ENCODE measurements at places on chromosomes 4 and X.

DNA sequence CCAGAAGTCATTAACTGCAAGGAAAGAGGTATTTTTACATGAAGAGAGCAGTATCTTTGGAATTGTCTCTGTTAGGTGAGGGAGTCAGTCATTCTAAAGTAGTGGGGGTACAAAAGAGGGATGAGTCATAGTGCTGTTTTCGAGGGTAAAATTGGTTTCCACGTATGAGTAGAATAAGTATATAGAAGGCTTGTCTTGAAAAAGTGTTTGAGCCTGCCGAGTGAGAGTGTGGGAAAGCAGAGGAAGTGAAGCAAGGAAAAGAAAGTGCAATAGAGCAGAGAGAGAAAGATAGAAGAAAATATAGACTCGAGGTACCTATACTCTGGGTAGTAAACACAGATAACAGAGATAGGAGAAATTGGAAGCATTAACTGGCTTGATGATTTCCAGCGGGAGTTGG is 696.4 kb downstream of the DMD start:
- DNase-seq, result no peak

- no peak for DNase-seq
These were observed 500.0 kb downstream of the SPRY1 start for GRCh38 chr4:123896446-123897071.

GRCh38 chrX:13750812-13751211 is 16.3 kb downstream of the OFD1 start:
- no peak for DNase-seq

DNA sequence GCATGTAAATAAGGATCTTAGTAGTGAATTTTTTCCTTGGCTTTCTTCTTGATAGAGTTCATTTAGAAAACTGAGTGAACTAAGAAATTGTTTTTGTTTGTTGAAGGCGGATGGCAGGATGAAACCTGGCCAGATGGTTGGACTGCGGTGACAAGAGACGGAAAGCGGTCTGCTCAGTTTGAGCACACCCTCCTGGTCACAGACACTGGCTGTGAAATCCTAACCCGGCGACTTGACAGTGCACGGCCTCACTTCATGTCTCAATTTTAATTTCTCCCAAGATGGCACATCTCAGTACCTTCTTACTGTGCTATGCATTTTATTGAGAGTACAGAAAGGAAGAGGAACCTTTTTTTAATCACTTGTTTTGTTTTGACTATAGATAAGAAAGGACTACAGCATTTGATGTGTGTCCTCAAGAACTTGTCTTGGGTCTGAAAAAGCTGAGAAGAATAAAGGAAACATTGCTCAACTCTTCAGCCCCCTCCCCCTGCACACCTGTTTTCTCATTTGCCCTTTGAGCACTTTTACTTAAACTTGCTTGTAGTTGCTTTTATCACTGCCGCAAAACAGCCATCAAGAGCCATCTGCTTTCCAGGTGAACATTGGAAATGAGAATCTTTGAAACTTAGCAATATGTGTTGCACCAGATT is 27.4 kb downstream of the ADH5 start:
- DNase-seq, result no peak

- no peak for DNase-seq
These were observed 52.5 kb downstream of the SNX25 start for GRCh38 chr4:185261946-185262345.

DNA sequence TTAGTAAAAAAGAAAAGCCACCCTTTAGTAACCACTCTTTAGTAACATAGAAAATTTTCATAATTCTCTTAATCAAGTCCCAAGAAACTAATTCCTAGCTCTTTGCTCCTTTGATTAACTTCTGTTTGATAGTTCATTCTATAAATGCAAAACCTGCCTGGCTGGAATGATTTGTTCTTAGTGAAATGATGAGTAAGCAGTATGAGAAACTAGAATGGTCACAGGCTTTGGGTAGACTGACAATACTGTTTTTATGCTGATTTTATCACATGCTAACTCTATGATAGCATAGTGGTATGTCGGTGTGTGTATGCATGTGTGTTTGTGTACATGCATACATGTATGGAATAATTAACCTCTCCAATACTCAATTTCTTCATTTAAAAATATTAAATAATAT is 81.2 kb downstream of the SYTL5 start:
- no peak for DNase-seq

DNA sequence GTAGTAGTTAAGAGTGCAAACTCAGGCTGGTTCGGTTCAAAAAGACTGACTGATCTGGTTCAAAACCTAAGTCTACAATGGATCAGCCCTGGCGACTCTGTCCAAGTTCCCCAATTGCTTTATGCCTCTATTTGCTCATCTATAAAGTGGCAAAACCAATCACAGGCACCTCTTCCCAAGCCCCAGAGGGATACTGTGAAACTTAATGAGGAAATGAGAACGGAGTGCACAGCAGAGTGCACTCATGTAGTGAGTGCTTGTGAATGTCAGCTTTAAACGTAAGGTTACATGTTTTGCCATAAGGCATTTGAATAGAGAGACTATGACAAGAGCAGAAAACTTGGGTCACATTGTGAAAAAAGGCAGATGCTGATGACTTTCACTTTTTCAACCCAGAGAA is 199.7 kb upstream of the KLF3 start:
- no peak for DNase-seq

GRCh38 chrX:31186693-31187338 is 115.0 kb upstream of the FTHL17 start:
- DNase-seq, result no peak

- DNase-seq, result no peak
These were observed 26.0 kb downstream of the BEND2 start for GRCh38 chrX:18194688-18195087.

- no peak for DNase-seq
These were observed 81.5 kb downstream of the PSAPL1 start for GRCh38 chr4:7353046-7353790.

- no peak for DNase-seq
These were observed 9.7 kb upstream of the CHRDL1 start for GRCh38 chrX:110805303-110805702.

DNA sequence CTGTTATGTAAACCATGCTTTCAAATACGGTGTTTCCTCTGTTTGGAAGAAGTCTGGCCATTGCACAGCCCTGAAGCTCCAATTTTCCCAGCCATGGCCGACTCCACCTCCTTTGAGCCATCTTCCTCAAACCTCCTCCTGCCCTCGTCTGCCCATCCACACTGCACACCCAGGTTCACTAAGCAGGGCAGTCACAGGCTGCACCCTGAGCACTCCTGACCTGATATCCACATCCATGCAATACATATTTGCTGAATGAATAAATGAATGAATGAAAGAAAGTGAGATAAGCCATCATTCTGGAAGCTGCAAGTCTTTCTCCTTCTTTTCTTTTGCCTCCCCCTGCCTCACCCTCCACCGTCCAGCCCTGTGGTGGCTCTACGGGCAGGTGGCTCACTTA is 22.2 kb downstream of the XG start:
- no peak for DNase-seq

DNA sequence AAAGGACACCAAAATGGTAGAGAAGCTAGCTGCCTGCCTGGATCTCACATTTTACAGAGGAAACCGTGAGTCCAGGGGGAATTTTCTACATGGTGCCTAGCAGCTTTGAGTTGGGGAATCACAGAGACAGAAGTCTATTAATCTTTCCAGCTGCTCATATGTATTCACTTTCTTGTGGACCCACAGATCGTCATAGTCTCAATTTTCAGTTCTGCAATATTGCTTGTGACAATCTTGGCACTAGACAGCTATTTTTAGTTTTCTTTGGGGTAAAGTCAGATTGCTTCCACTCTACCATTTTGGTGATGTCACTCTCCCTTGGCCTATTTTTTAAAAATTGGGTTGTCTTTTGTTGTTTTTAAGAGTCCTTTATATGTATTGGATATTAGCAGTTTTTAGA is 233.4 kb upstream of the STK26 start:
- no peak for DNase-seq

GRCh38 chr4:2078584-2078983 is 19.5 kb downstream of the NAT8L start:
- no peak for DNase-seq

- DNase-seq, result no peak
These were observed 48.7 kb downstream of the STAG2 start for GRCh38 chrX:124010157-124010556.

DNA sequence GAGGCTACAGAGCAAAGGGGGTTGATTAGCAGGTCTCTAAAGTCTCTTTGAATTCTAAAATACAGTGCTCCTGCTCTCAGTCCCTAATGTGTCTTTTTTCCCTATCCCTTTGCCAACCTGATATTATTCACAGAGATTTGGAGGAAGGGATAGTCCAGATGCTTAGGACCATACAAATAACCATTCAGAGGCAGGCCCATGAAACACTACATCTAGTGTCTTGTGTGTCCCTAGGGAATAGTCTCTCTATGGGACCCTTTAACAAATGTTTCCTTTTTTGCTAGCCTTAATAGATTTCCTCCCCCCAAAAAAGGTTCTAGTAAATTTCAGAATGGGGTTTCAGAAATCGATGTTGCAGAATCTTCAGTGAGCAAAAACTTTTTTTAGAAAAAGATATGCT is 1.7 kb downstream of the NR0B1 start:
- DNase-seq, result no peak

DNA sequence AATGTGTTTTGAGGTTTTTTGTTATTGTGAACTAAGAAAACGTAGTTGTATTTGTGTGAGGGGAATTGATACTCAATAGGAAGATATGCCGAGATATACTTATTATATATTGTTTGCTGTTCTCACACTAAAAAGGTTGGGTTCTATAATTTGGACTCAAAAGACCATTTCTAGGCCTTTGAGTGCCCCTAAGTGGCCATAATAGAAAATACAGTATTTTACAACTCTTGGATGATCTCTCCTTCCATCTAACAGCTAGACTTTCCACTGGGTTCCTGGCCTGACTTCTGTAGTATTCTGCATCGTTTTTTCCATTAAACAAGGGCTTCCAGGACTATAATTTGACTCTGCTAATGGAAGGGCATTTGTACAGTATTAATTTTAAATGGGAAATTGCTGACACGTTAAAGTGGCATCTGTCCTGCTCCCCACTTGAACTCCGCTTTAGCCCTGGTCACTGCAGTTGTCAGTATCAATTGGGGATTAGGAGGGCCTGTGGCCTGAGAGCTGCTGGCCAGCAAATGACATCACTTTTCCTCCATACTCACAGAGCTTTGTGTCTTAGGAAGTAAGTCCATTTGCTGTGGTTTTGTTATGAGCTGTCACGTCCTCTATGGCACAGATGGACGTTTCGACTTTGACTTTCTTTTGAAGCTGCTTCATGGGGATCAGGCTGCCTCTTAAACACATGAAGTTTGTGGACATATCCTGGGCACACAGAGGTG is 176.9 kb downstream of the SLIT2 start:
- DNase-seq, result no peak

DNA sequence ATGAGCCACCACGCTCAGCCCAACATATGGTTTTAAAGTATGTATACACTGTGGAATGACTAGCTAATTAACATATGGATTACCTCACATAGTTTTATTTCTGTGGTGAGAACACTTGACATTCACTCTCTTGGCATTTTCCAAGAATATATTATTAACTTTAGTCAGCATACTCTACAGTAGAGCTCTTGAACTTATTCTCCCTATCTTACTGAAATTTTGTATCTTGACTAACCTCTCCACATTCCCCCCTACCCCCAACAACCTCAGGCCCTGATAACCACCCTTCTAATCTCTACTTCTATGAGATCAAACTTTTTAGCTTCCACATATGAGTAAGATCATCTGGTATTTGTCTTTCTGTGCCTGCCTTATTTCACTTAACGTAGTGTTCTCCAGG is 38.6 kb upstream of the AGA start:
- no peak for DNase-seq

- DNase-seq, result no peak
These were observed 297.6 kb upstream of the STS start for GRCh38 chrX:6849716-6850414.

DNA sequence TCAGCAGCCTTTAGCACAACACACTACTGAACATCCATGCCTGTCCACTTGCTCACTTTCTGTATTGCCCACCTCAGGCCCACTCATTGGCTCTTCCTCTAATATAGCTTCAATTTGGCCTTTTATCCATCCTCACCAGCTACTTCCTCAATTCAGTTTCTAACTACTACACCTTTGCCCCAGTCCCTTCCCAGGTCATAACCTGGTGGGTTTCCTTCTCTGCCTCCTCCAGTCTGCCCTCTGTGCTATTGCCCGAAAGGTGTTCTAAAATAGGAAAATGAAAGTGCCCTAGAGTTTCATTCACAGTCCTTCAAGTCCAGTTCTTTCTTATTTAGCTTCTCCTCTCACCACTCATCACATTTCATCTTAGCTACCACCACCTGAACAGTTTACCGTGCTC is 23.1 kb downstream of the MOSPD2 start:
- no peak for DNase-seq

DNA sequence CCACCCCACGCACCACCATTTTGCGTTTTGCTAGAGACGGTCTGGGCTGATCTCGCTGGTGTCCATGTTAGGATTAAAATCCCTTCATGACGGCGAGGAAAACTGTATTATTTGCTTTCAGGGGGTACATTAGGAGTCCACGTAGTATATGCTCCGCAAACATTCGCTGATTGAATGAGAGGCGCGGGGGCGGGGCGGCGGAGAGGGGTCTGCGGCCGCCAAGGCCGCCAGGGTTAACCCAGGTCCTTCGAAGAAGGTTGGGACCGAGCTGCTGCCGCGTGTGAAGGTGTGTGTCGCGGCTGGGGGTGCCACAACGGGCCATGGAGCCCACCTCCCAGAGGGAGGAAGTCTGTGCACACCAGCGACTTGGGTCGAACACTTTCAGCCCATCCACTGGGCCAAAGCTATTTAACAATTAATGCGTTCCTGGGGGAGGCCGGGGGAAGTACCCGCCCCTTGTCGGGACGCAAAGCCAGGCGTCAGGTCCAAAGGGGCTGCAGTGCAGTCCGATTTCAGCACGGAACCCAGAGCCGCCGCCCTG is 6.4 kb upstream of the PITX2 start:
- DNase-seq, result no peak

GRCh38 chr4:112765317-112765974 is 128.5 kb downstream of the LARP7 start:
- DNase-seq, result no peak

GRCh38 chrX:105821471-105822121 is 743 bp upstream of the NRK start:
- DNase-seq, result no peak

- no peak for DNase-seq
These were observed 98.1 kb downstream of the ADGRL3 start for GRCh38 chr4:61298178-61298740.

GRCh38 chrX:41981481-41982013 is 58.2 kb upstream of the CASK start:
- no peak for DNase-seq

DNA sequence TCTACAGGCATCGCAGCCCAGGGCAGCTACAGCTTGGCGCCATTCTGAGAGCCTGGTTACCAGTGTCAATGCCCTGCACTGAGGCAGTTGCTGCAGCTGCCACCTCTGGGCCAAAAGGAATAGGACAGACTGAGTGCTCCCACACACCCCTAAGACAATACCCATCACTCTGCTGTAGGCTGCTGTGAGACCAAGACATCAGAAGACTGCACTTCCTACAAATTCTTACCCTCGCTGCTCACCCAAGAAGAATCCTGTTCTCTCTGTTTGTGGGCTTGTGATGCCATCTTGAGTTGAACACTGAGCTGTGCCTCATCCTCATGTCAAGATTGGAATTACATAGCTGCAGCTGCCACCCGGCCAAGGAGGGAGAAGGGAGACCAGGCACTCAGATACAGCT is 1847.0 kb upstream of the PCDH10 start:
- no peak for DNase-seq

- DNase-seq, result no peak
These were observed 830 bp upstream of the SHROOM2 start for GRCh38 chrX:9785254-9785943.
